ENCODE measurements at places on chromosomes 1 and 21.

- DNase-seq: no peak
Observed at GRCh38 chr1:28507247-28507645, 1.4 kb downstream of the RCC1 start.

GRCh38 chr1:15732686-15733081 lies 3.4 kb upstream of the SLC25A34 start:
- no peak for DNase-seq

GRCh38 chr1:56024155-56024554 lies 555.2 kb downstream of the PLPP3 start:
- no peak for DNase-seq

DNA sequence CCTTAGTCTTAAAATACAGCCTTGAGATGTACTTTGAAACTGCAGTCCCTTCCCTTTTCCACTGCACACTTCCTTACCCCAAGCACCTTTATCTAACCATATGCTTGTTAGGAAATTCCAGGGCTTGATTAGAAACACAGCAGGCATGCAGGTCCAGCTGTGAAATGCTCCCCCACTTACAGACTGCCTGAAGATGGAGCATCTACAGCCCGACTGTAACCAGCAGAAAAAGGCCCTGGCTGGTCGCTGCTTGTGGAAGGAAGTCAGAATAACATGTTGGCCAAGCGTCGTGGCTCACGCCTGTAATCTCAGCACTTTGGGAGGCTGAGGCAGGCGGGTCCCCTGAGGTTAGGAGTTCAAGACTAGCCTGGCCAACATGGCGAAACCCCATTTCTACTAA lies 37.2 kb downstream of the VN1R5 start:
- DNase-seq: no peak

DNA sequence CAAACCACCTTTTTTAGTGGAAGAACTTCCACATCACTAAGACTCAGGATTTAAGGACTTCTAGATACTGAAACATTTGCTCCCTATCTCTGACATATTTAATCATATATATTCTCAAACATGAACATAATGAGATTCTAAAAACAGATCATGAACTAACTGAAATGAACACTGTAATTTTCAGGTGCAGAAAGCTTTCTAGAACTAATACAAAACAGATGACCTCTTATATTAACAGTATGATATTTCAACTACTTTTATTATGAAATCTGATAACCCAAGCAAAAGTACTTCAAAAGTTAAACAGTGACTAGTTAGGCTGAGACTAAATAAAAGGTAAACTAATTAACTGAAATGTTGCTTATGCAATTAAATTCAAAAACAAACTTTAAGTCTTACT lies 157.5 kb downstream of the COP1 start:
- DNase-seq: no peak

DNA sequence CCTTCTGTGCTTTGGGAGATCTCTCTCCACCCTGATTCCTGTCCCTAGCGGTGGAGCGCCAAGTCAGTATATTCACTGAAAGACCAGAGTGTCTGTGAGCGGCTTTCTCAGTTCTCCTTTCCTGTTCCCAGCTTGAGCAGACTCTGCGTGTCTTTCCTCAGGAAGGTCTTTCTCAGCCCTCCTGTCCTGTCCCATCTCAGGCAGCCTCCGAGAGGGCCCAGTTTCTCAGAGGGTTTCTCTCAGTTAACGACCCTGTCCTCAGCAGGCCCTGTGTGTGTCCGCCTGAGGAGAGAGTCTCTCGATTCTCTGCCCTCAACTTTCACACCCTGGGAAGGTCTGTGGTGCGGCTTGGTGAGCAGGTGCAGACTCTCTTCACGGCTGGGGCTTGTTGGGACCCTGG lies 34.0 kb upstream of the CHIT1 start:
- DNase-seq: no peak

- no peak for DNase-seq
Observed at GRCh38 chr1:83959824-83960498, 39.0 kb downstream of the TTLL7 start.

GRCh38 chr1:4019606-4020331 lies 119.7 kb upstream of the C1orf174 start:
- no peak for DNase-seq

DNA sequence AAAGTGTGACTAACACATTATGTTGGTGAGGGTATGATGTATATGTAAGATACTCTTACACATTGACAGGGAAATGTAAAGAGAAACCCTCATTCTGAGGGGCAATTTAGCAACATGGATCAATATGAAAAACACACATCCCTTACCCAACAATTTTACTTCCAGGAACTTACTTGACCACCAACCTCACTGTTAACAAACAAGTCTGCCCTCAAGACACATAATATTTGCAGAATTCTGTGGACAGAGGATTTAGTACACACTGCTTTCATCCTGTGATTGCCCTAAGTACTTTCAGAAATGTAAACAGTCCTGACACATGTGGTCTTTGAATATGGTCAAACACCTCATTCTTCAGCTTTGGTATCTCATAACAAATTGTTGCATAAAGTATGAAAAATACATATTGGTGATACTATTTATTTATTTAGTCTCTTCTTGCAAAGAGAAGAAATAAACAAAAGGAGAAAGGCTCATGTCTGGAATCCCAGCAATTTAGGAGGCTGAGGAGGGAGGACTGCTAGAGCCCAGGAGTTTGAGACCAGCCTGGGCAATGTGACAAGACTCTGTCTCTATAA lies 6.9 kb downstream of the USP48 start:
- DNase-seq: no peak

DNA sequence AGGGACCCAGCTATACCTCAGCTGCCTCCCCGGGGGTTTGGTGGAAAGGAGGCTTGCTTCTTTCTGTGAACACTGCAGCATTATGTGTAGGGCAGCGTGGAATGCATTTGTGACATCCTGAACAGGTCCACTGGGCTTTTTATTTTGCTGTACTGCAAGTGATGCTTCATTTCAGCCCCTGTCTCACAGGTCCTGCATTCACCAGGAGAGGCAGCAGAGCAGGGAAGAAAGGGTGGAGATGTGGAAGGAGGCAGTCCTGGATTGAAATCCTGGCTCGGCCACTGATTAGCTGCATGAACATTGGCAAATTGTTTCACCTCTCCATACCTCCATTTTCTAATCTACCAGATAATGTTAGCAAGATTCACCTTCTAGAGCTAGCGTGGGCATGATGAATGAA lies 77.9 kb upstream of the ZBTB18 start:
- no peak for DNase-seq

- DNase-seq: no peak
Observed at GRCh38 chr1:1080122-1080757, 6.1 kb upstream of the RNF223 start.

DNA sequence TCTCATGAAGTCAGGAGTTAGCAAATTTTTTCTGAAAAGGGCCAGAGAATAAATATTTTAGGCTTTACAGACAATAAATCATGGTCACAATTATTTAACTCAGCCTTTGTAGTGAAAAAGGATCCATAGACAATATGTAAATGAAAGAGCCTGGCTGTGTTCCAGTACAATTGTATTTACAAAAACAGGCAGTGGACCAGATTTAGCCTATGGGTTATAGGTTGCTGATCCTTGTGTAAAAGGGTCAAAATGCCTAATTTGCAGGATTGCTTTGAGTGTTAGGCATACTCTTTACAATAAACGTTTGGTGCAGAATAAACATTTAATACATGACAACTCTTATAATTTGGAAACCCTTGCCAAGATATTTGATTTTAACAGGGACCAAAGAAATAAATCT lies 6.5 kb downstream of the SLAMF7 start:
- DNase-seq: no peak

DNA sequence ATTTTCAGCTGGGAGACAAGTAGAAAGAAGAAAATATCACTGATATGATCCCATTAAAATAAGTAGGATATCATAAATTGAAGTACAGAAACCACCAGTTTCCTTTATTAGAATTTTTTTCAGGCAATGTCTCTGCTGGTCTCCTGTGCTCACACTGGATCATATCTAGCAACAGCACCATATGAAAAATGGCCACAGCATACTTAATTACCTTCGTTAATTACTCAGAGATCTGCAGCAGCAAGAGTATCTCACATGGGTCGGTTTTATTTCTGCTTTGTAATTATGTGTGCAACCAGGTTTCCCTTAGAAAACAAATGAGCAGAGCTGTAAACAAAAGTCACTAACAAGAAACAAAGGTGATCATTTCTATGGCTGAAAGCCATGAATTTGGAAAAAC lies 287.9 kb downstream of the LRRIQ3 start:
- no peak for DNase-seq

DNA sequence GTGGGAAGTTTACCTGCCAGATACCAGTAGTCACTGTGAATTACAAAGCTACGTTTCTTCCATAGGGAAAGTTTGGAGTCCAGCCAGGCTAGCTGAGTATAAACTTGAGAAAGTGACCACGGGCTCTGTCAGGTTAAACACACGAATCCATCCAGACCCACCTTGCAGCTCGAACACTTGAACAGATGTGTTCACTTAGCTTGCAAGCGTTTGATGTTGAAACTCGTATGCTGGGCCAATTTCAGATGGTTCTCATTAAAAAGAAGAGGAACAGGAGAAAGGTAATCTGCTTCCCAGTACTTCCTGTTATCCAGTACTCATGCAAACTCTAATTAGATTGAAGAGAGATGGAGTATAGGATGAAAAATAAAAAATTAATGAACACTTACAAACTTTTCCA lies 636.4 kb downstream of the SMYD3 start:
- DNase-seq: no peak

GRCh38 chr1:15056515-15057285 lies 96.8 kb upstream of the TMEM51 start:
- no peak for DNase-seq

GRCh38 chr1:228109962-228110488 lies 926 bp upstream of the MRPL55 start:
- DNase-seq: no peak

DNA sequence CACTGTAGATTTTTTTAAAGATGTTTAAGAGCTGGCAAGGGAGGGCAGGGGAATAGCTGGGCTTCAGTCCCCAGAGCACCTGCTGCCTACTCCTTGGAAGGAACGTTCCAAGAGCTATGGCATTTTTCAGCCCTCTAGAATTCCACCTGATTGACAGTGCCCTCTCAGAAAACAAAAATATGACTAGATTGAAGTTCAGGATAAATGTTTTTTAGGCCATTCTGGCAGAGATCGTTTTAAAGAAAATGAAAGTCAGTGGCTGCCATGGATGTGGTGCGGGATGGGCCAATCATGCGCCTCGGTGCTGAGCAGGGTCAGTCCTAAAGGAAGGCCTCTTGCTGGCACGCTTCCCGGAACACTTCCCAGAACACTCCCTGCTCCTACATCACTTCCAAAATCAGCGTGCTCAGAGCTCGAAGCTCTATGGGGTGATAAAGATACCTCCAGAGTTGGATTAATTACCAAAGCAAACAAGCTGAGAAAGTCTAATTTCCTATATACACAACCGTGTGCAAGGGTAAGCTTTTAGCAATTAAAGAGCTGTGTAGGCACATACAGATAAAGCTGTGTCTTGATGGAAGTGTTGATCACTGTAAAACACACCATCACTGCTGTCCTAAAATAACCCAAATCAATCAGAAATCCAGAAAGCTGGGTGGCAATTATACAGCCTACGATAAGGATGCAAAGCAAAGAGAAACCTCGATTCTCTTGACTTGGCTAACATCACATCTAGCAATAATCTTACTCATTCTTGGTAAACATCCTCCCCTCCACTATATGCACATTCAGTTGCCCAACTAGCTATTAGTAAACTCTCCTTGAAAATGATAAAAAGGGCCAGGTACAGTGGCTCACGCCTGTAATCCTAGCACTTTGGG lies 34.6 kb downstream of the TGFBR3 start:
- DNase-seq: no peak

DNA sequence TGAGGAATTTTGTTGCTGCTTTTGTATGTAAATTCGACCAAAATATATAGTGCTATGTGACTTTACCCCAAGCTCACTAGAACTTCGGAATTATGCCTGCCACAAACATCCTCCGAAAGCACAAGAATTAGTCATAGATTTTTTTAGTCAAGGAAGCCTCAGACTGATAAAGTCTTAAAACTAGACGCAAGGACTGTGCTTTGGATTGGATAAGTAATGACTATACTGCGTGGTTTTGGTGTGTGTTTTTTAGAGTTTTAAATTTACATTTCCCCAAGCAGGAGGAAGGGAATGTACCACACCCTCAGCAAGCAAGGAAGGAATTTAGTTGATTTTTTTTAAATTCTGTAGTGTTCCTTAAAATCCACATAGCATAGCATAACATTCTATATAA lies 10.3 kb downstream of the WLS start:
- no peak for DNase-seq

Data from iPS DF 19.7 (cell line).